ENCODE measurements at places on chromosomes 2 and 18.

- DNase-seq: no peak
These were observed 122.9 kb downstream of the ZNF521 start for GRCh38 chr18:25229081-25229480.

DNA sequence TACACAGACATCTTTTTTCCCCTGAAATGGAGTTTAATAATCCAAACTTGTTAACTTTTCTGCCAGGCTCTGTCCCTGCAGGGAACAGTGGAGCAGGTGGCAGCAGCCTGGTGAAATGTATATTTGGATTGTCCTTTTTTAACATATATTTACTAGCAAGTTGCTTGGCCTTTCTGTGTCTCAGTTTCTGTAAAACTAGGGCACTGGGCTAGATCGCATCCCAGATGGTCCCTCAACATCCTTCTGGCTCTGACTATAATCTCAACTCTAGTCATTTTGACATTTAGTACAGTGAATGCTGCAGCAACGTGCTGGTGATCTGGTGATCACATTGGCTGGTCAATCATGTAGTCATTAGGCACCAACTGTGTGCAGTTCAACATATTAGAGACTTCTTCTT lies 80.4 kb downstream of the LBH start:
- no peak for DNase-seq

- DNase-seq: no peak
These were observed 731.3 kb upstream of the RAB6C start for GRCh38 chr2:129248198-129248597.

GRCh38 chr2:40173276-40173675 lies 278.6 kb downstream of the SLC8A1 start:
- no peak for DNase-seq

DNA sequence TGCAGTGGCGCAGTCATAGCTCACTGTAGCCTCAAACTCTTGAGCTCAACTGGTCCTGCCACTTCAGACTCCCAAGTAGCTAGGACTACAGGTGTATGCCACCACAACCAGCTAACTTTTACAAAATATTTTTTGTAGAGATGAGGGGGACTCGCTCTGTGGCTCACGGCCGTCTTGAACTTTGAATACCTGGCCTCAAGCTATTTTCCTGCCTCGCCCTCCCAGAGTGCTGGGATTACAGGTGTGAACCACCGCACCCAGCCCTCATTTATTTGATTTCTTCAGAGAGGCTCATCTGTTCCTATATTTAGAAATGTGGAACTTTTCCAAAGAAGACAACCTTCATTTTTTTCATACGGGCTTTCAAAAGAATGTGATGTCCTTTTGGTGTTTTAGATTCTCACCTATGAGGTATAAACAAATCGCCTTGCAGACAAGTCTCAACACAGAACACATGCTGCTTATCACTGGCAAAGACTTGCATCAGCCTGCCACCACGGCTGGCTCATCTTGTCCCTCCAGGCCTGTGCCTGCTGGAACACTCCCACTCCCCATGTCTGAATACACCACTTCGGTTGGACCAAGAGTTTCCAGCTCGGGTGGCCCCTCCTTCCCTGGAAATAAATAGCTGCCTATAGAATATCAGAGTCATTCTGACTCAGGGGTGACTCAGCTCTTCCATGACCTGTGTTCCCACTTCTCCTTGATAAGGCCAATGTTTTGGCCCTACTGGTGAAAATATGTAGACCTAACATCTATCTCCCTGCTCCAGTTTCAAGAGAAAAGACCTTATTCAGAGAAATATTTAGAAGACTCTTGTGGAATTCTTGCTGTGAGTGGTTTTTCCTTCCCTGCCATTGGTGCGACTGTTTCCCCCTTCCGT lies 202.6 kb downstream of the TGIF1 start:
- DNase-seq: peak; percentile 84

DNA sequence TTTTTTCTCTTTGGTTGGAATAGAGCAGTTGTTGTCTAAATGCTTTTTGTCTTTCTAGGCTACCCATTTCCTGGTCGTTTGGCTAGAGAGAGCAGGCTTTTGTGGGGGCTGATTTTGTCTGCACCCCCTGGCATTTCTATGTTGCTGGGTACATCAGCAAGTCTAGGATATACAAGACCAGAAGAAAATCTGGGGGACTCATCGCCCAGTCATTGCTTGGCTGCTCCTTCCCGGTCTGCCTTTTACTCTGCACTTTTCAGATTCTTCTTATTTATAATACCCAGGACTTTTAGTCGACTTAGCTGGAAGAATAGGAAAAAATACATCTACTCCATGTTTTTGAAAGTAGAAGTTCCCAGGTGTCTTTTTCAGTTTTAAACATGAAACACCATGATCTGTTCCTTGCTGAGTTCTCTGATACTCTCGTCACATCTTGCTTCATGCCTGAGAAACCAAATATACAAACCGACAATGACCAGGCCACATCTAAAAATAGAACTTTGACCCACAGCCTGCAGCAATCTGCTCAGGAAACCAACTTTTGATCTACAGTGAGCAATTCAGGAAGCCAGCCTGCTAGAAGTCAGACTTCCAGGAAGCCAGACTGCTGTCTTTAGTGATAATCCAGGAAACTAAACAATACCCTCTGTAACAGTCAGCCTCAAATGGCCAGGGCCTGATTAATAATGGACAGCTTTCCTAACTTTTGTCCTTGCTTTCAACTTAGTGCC lies 163.8 kb upstream of the MEX3C start:
- no peak for DNase-seq

DNA sequence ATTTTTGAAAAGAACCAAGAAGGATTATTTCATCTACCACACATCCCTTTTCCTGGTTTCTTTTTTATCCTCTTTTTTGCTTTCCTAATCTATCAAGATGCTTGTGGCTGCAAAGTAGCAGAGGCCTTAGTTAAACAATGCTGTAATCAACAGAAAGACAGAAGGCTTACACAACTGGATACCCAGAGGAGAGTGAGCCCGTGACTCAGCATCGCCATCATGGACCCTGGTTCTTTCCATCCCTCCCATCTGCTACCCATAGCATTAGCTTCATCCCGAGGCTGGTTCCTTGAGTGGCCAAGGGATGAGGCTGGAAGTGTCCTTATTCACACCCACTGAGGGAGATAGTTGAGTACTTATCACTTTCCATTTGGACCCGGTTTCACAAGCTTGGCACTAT lies 7.5 kb upstream of the HAAO start:
- no peak for DNase-seq

DNA sequence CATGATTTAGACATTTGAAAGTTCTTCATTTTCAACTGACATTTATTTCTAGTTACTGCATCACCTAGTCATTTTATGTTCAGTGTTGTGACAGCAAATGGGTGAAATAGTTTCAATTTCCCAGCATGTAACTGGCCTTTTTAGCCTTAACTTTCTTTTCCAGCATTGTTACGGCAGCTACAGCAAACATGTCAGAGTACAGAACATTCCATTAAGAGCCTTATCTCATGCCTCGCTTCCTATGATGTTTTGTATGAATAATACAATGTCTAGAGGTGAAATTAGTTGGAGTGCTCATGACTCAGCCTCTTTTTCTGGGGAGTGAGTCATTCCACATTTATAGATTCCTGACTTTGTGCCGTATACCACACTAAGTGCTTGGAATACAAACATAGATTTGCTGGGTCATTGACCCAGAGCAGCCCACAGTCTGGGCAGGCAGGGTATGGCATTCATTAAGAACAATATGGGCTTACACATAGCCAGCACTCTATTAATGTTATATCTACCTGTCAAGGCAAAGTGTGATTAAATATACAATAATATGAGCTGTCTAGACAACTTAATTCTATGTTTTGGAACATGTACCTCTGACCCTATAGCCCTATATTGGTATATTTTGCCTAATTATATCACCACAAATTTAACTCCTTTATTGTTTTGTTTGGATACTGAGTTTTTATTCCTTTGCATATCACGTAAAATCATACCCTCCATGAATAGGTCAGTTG lies 72.2 kb downstream of the MAP2 start:
- no peak for DNase-seq

- no peak for DNase-seq
These were observed 233.8 kb downstream of the ANKRD36B start for GRCh38 chr2:97355887-97356286.

- DNase-seq: no peak
These were observed 136.2 kb downstream of the THADA start for GRCh38 chr2:43459446-43460173.
